BE2C (cell line): ENCODE measurements at places on chromosomes 7 and 10.

- no peak for DNase-seq
These were observed 115.6 kb upstream of the PHYHIPL start for GRCh38 chr10:59060852-59061251.

DNA sequence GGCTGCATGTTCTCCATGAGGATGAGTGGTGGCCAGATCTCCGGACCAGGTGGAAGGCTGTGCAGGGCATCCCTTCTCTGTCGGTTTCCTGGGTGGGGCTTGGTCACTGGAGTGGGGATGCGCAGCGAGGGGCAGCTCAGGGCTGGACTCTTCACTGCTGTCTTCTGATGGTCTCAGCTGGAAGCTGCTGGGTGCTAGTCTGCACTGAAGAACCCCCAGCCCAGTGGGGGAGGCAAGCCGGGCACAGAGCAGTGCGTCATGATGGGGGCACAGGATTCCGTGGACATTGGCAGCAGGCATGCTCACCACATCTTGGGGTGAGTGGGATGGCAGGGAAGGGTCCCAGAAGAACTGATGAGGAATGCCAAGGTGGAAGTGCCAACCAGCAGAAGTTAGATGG is 39.8 kb downstream of the EEPD1 start:
- no peak for DNase-seq

DNA sequence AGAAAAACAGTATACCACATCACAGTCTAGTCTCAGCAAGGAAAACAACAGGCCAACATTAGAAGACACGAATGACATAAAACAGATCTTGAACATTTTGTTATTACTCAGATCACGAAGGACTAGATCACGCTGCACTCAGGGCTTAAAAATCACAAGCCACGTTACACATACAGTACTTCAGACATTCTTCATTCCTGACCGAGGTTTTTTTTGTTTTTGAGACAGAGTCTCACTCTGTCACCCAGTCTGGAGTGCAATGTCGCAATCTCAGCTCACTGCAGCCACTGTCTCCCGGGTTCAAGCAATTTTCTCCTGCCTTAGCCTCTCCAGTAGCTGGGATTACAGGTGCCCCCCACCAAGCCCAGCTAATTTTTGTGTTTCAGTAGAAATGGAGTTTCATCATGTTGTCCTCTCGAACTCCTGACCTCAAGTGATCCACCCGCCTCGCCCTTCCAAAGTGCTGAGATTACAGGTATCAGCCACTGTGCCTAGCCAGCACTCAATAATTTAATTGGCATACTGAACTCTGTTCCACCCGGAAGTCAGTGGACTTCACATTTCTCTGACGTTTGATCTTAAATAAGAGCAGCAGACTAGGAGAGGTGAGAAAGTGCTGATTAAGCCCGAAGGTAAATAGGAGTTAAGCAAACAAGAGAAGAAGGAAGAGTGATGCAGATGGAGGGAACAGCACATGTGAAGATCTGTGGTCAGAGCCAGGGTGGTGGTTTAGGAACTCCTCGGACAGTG is 3.5 kb downstream of the AIMP2 start:
- DNase-seq, result no peak

DNA sequence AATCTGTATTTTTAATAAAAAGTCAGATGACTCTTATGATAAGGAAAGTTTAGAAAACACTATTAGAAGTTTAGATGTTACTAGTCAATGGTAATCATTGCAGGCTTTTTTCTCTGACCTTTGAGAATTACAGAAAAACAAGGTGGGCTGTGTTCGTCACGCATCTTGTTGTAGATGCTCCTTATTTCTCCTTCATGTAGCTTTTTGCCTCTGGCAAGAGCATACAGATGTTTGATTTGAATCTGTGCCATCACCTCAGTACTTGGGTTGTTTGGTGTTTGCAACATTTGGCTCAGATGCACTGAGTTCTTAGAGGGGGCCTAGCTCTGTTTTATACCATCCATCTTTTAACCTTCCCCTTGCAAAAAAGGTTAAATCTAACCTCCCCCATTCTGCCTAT is 11.5 kb downstream of the TAS2R16 start:
- DNase-seq, result no peak

DNA sequence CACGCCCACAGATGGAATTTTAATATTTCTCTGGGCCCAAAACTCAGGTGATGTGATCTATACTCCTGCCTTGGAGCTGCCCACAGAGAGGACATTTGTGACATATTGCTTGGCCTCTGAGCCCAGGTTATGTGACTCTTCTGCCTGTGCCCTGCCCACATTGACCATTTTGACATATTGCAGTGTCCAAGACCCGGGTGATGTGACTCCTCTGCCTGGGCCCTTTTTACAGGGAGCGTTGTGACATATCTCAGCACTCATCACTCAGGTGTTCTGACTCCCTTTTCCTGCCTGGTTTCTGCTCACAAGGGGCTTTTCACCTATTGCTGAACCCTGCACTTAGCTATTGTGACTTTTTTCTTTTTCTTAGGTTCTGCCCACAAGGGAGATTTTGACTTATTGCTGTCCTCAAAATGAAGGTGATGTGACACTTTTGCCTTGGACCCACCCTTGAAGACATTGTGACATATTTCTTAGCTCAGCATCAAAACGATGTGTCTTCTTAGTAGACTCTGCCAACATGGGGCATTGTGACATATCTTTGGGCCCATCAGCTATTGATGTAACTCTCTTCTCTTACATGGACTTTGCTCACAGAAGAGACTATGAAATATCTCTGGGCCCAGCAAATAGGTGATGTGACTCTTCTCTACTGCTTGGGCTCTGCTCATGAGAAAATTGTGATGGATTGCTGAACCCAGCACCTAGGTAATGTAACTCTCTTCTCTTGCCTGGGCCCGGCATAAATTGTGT is 11.0 kb upstream of the ZNF107 start:
- no peak for DNase-seq
